ENCODE measurements at places on chromosomes 12 and 14. TPM values are rescaled to one million over a fixed set of nuclear protein-coding genes. Genes with fewer than 3 reads are reported as not detected.

DNA sequence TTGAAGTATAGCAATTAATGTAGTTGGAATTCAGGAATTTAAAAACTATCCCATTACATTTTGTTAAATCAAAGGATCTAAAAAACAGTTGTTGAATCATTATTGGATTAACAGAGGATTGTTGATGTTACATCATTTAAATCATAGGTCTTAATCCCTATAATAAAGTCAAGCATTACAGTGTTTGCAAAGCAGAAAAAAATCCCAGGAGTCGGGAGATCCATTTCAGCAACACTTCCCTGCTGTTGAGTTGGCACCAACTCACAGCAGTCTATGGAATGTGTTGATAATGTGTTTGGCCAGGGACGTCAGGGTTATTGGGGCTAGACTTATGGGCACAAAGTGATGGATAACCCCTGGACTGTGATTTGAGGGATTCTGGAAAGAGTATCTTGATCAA lies 99.1 kb upstream of the TMTC1 start:
- H3K4me3 ChIP-seq: no peak overlapping the region
- H3K27me3 ChIP-seq: no peaks in the 10 kb centered on the region
- DNase-seq: no peak
- H3K36me3 ChIP-seq: no peaks in the 10 kb centered on the region

GRCh38 chr12:77830583-77831351 lies at the start of gene NAV3:
NAV3 (plus strand) TSS chr12:77830894; CDS start chr12:77831462, 568 bp downstream.
- no peaks in the 10 kb centered on the region for H3K36me3 ChIP-seq
- H3K4me3 ChIP-seq: no peak within 1 kb of the TSS
- DNase-seq: no peak

DNA sequence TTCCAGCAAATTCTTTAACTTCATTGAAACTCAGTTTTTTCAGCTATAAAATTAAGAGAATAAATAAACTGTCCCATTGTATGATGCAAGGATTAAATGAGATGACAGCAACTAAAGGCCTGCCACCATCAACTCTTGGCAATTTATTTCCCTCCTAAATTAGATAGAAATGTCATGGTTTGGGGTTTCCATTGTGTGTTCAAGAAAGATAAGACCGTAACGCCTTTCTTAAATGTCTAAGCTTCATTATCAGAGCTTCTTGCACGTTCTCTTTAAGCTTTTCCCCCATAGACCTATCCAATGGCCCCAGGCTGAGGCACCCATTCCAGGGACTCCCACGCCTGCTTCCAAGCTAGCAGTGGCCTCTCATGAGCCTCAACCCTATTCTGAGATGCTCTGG lies 281.9 kb downstream of the CACNA1C start:
- H3K27ac ChIP-seq: no peak overlapping the region
- no peak for DNase-seq
- H3K4me3 ChIP-seq: no peak overlapping the region
- no peaks in the 10 kb centered on the region for H3K4me1 ChIP-seq
- peaks cover 21% of the 10 kb centered on the region for H3K27me3 ChIP-seq

DNA sequence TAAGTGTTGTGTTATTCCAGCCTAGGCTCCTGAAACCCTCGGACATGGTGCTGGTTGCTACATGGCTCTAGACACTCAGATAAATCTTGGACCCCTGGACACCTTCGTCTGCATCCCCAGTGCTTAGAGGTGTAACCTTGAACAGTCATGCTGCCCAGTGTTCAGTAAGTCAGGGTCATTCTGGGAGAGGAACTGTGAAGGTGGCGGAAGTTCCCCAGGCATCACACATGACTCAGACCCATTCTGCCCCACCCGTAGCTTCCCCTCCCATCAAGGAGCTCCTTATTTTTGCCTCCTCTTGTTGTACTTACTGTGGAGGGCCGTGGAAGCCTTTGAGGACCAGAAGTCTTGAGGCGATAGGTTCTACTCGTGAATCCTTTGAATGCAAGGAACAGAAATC lies 18.1 kb upstream of the SSPN start:
- no peak overlapping the region for H3K27ac ChIP-seq
- peaks cover 18% of the 10 kb centered on the region for H3K27me3 ChIP-seq
- DNase-seq: no peak

DNA sequence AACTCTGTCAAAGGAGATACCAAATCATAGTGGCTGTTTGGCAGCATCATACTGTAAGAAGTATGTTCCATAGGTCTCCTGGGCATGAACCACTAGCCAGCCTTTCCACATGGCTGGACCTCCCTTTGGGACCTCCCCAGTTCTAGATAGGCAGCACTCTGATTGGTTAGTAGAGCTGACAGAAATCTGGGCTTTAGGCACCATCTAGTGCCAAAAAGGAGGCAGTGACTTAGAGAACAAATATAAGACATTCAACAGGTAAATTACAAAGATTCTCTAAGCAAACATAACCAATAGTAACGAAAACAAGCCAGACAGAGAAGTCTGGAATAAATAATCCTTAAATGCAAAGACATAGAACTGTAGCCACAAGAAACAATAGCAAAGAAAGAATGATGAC lies 148.0 kb upstream of the PDE3A start:
- H3K27me3 ChIP-seq: no peaks in the 10 kb centered on the region
- no peak overlapping the region for H3K27ac ChIP-seq
- H3K4me1 ChIP-seq: no peaks in the 10 kb centered on the region
- no peak overlapping the region for H3K4me3 ChIP-seq
- no peaks in the 10 kb centered on the region for H3K36me3 ChIP-seq

DNA sequence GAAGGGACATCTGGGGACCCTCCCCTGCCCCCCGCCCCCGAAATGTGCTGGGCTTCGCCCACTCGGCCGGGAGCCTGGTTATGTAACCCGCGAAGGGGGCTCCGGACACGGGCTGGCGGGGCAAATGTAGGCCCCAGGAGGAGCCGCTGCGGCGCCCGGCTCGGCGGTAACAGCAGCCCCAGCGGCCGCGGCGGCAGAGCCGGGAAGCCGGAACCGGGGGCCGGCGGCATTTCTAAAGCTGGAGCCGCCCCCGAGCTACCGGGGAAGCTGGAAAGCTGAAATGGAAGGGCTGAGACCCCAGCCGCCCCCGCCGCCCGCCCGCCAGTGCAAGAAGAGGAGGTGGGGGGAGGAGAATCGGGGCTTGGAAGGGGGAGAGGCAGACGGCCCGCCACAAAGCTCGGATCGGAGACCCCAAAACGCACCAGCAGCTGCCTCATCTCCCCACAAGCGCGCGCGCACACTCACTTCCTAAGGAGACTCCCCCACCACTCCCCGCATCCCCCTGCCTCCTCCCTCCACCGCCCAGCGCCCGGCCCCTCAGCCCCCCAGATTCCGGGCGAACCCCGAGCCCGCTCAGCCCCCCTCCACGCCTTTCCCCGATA lies 1.5 kb downstream of the KDM2B start:
- no peaks in the 10 kb centered on the region for H3K27me3 ChIP-seq
- H3K4me3 ChIP-seq: peak overlapping the region; percentile 97
- H3K27ac ChIP-seq: peak overlapping the region; percentile 99
- H3K36me3 ChIP-seq: peaks cover 19% of the 10 kb centered on the region
- peak; percentile 44 for DNase-seq

Gene SINHCAF
- total RNA-seq: 123 TPM

Gene SIX4
- total RNA-seq: 0.80 TPM

Gene LRRIQ1
- total RNA-seq: not detected

Measured in activated CD4-positive, alpha-beta memory T cell treated with anti-CD3 and anti-CD28 coated beads, Interleukin-2, amount 10 ng/mL, durations not matched to agents 7 days and 5 days (primary cell).